NCI-H524 (cell line): ENCODE measurements at places on chromosomes 16 and 17.

- DNase-seq = no peak
These were observed 15.7 kb upstream of the CCL1 start for GRCh38 chr17:34378664-34379101.

GRCh38 chr17:81957691-81958432 is 3.1 kb downstream of the NOTUM start:
- no peak for DNase-seq

GRCh38 chr17:3032258-3033247 is 30.9 kb downstream of the OR1D5 start:
- DNase-seq = no peak

GRCh38 chr17:14006249-14006942 is 62.9 kb upstream of the COX10 start:
- DNase-seq = no peak

DNA sequence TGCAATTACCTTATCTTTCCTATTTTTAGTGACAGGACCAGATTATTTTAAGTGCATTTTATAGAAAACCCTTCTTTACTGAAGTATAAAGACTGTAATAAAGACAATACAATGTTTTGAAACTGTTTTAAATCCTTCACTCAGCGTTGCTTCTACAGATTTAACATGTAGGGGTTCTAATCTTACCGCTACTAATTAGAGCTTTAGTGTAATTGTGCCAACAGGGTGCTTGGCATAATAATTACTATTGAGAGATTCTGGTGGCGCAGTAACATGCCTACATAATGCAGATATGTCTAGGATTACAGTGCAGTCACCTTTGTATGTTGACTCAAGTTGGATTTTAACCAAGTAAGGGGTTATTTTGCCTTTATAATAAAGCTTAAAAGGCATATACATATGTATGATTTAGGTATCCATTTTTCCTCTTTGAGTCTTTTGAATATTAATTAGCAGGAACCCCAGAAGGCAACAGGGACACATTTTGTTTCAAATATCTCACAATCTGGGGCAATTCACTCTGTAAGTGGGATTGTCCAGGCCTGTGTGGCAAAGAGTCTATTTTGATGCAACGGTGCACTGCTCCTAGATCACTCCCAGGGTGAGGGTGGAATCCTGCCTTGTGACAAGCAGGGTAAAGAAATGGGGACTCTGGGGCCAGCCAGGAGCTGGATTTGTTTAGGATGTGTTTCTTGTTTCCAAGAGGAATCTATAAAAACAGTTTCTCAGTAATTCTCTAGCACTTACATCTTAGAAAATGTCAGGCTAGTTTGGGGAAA is 604.7 kb upstream of the SALL1 start:
- no peak for DNase-seq

GRCh38 chr16:77917971-77918370 is 104.4 kb upstream of the CLEC3A start:
- DNase-seq = peak; percentile 40

GRCh38 chr16:583815-584591 is 5.9 kb upstream of the RAB40C start:
- DNase-seq = no peak

DNA sequence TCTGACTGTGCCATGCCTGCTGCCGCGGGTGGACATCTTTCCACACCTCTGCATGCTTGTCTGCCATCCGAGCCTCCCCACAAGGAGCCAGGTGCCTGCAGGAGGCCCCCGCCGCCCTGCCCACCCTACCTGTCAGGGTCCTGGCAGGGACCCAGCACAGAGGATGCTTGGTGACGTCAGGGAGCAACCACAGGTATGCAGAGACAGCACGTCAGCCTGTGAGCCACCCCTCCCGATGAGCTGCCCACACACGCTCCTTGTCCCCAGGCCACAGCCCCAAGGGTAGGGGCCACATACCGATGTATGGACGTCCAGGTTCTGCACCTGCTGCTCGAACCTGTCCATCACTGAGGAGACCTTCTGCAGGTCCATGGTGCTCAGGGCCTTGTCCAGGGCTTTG is 10.6 kb downstream of the CHMP1A start:
- DNase-seq = no peak

GRCh38 chr17:49513044-49513395 is 17.9 kb downstream of the NGFR start:
- DNase-seq = no peak
